ENCODE measurements at places on chromosomes 16 and 17.

GRCh38 chr17:41836550-41837196 is 641 bp upstream of the NT5C3B start:
- no peak for DNase-seq

GRCh38 chr16:3807425-3808123 is 72.9 kb downstream of the CREBBP start:
- DNase-seq = no peak

DNA sequence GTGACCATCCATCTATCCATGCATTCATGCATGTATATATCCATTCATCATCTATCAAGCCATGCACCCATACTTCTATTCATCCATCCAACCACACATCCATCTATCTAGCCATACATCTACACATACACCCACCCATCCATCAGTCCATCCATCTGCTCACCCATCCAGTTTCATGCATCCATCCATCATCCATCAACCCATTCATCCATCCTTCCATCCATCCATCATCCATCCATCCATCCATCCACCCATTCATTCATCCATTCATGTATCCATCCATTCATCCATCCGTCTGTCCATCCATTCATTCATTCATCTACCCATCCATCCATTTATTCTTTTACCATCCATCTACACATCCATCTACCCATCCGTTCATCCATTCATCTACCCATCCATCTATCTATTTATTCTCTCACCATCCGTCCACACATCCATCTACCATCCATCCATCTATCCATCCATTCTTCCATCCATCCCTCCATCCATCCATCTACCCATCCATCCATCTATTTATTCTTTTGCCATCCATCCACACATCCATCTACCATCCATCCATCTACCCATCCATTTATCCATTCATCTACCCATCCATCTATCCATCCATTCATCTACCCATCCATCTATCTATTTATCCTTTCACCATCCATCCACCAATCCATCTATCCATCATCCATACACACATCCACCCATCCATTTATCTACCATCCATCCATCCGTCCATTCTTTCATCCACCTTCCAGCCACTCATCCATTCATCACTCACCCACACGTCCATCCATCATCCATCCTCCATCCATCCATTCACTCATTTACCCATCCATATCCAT is 3.2 kb downstream of the CCL17 start:
- DNase-seq = no peak

- DNase-seq = no peak
Measured at GRCh38 chr16:76614269-76614668, 337.1 kb downstream of the CNTNAP4 start.

DNA sequence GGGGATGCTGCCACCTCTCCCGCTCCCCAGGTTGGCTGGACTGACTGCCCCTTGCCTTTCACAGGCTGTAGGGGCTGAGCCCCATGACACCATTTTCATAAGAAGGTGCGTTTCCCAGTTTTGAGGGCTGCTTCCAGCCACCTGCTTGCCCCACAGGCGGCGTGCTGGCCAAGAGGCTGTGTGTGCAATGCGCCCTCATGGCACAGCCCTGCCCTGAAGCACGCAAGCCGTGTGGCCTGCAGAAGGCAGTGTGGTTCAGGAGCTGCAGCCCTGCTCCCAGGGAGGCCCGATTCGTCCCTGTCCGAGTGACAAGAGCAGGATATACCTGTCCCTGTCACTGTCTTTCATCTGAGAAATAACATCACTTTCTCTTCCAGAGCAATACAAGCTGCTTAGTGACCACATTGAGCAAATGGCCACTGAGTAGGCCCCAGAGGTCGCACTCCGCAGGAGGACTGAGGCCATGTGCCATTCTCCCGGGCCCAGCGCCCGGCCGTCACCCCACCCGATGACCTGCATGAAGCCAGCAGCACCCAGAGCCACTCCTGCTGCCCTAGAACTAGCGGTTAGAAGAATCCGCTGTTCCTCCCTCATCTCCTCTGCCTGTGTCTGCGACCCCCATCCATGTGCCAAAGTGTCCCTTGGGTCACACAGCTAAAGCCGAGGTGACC is 24.2 kb downstream of the CIBAR2 start:
- no peak for DNase-seq

- DNase-seq = no peak
Measured at GRCh38 chr17:4490637-4491061, 8.0 kb upstream of the SPNS2 start.

GRCh38 chr16:68713361-68713760 is 23.7 kb upstream of the CDH1 start:
- DNase-seq = no peak

- DNase-seq = no peak
Measured at GRCh38 chr17:31390426-31390747, 1.1 kb upstream of the RAB11FIP4 start.

DNA sequence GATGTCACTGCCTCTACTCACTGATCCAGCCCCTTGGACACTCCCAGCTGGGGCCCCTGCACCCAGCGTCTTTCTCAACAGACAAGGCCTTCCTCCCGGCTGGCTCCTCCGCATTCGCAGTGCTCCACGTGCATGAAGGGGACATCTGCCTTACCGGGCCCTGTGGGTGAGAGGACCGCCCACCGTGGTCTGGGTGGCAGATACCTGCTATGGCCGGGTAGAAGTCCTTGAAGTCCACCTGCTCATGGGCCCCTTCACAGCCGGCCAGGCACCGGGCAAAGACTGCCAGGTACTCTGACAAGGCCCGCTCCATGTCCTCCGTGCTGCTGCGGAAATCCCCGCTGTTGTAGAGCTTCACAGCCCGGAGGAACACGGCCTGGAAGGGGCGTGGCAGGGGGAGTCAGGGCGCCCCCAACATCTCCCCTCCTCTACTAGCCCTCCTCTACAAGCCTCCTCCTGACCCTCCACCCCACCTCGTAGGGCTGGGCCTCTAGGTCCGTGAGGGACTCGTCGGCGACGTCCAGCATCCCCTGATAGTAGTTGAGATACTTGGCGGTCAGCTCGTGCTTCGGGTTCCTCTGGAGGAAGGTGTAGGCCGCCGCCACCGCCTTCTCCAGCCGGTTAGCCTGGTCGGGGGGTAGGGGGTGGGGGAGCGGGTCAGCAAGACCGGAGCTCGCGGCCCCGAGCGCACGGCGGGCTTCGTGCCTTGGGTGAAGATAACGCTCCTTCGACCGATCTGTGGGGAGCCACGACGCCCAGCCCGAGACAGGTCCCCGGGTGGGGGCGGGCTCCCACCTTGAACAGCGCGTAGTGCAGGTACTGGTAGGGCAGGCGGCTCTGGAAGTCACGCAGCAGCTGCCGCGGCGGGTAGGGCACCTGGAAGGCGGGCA is 845 bp downstream of the P3H4 start:
- DNase-seq = no peak

DNA sequence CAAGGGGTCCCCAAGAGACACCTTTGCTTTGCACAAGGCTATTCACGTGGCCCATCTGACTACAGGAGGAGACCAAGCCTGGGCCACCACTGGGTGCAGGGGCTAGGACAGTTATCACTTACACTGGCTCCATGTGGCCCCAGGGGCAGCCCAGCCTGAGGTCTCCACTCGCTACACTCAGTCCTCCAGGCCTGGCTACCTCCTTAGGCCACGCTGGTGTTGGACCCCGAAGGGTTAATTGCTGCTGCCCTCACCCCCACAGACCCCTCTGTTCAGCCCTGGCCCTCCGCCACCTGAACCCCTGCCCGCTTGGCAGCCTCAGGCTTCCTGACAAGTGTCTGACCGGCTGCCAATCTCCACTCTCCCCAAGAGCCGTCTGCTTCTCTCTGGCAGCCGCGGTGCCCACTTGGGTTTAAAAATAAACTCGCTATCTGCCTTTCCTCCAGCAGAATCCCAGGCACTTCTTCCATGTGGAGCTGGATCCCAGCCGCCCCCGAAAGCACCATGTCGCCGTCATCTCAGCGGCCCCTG is 27.8 kb downstream of the ADAM11 start:
- no peak for DNase-seq

GRCh38 chr16:21190599-21190998 is 20.8 kb downstream of the ZP2 start:
- no peak for DNase-seq

- DNase-seq = no peak
Measured at GRCh38 chr16:342455-343213, 9.9 kb downstream of the AXIN1 start.

DNA sequence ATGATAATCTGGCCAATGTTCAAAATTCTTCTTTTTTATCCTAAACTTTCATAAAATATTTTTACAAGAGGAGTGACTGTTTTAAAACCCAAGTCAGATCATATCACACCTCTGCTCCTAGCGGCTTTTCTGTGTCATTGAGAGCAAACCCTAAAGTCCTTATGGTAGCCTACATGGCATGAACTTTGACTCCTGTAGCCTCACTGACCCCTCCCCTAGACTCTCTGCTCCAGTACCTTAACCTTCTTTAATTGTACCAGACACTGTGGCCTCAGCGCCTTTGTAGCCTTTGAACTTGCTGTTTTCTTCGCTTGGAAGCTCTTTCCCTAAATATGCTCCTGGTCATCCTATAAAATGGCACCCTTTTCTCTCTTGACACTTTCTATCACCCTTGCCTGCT is 7.3 kb upstream of the SMPD3 start:
- no peak for DNase-seq

GRCh38 chr17:42131981-42132432 is 9.4 kb downstream of the HSPB9 start:
- no peak for DNase-seq

DNA sequence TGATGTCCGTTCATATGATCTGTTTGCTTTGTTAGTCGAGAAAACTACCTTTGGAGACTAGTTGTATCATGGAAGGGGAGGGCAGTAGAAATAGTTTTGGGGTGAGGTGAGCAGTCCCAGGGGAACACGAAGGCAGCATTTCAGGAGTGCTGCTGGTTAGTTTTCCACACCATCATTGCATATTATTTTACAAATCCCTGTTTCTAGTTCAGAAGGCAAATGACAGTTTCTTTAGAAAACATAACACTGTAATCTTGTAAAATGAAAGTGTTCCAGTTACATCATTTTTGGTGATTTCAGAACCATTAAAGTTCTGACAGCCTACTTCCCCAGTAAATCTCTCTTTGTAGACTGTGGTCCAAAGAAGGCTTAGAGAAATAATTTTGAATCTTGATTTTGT is 25.4 kb downstream of the BANP start:
- DNase-seq = no peak

DNA sequence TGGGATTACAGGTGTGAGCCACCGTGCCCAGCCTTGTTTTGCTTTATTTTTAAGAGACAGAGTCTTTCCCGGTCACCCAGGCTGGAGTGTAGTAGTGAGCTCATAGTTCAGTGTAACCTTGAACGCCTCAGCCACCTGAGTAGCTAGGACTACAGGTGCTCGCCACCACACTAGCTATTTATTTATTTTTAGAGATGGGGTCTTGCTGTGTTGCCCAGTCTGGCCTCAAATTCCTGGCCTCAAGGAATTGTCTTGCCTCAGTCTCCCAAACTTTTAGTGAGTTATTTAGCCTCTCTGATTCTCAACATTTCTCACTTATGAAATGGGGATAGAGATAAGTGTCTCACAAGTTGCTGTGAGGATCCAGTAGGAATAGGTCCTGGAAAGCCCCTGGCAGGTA is 21.7 kb downstream of the FZD2 start:
- DNase-seq = no peak

DNA sequence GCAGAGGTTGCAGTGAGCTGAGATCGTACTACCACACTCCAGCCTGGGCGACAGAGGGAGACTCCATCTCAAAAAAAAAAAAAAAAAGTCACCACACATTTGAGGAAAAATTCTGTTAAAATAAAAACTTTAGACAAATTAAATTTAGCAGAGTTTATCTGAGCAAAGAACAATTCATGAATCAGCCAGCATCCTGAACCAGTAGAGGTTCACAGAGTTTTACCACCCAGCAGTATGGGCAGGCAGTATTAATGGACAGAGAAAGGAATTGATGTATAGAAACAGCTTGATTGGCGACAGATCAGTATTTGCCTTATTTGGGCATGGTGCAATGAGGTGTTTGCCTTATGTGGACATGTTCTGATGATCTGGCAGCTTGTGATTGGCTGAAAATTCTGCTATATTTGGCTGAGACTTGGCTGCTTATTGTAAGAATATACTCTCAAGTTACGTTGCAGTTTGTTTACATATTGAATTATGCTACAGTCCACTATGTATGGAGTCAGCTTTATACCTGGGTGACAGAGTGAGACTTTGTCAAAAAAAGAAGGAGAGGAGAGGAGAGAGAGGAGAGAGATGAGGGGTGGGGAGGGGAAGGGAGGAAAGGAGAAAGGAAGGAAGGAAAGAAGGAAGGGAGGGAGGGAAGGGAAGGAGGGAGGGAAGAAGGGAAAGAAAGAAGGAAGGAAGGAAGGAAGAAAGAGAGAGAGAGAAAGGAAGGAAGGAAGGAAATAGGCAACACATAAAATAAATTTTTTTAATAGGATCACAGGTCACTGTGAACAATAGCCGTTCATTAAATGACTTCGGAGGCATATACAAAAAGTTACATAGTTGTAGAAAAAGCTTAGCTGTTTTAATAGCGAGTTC is 14.6 kb downstream of the ABCC3 start:
- no peak for DNase-seq

DNA sequence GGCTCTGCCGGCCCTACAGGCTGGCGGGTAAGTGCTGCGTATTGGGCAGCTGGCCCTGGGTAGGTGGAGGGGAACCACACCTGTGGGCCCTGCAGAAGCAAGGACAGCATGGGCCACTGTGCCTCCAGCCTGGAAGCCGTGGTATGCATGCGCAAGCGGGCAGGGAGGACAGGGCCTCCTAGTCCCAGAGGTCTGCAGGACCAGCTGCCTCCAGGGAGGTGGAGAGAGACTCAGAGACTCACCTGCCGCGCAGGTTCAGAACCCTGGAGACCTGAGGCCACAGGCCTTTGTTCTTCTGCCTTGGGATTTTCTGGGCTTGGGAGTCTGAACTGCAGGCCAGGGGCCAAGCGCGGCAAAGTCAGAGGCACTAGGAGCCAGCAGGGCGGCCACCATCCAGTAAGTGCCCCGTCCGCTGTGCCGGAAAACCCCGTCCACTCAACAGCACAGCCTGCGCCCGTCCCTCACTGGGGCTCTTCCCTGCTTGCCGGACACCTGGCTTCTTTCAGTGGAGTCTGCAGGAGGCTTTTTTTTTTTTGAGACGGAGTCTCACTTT is 8.8 kb upstream of the RAB40C start:
- DNase-seq = no peak

DNA sequence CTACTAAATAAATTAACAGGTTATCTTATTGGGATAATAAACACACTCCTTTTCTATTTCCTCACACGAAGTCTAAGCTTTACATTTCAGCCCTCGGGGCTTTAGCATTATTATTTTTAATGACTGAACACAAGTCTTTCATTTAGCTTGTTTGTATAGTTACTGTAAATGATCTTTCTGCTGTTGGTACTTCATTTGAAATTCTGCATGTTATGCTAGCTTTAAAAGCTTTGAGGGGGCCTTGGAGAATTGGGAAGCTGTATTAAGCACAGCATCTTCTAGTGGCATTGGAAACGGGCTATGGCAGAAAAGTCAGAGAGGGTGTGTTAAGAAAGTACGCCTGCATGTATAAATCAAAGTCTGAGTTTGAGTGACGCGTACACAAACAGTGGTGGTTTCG is 243.7 kb downstream of the FTO start:
- DNase-seq = no peak

GRCh38 chr17:62611292-62611691 is 16.2 kb upstream of the MRC2 start:
- DNase-seq = no peak

Data from activated CD4-positive, alpha-beta T cell treated with anti-CD3 and anti-CD28 coated beads, Interleukin-2, amount 50 U/mL, for 24 hours (primary cell).